ENCODE measurements at places on chromosomes 12 and 14. TPM values are rescaled to one million over a fixed set of nuclear protein-coding genes. Genes with fewer than 3 reads are reported as not detected.

GRCh38 chr12:1978078-1978862, 26.0 kb downstream of the DCP1B start:
- no peak for DNase-seq

DNA sequence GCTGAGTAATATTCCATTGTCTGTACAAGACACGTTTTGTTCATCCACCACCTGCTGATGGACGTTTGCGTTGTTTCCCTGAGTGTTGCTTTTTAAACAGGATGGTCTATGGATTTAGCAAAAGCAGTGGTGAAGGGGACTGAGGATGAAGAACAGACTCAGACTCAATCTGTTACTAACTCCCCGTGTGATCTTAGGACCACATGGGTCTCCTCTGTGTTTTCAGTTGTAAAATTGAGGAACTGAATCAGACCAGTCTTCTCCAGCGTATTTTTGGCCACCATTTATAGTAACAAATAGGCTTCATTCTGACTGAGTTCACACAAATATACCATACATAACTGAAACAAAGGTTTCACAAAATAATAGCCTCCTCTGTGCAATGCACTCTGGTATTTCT, 85.6 kb downstream of the FOXN3 start:
- no peak for DNase-seq

- no peak for DNase-seq
Observed at GRCh38 chr12:120598674-120599463, 17.7 kb upstream of the POP5 start.

Gene LRIG3
- 33.3 TPM for polyA plus RNA-seq

- no peak for DNase-seq
Observed at GRCh38 chr12:8455727-8456360, at the start of gene CLEC6A. CLEC6A (plus strand) TSS chr12:8455962; CDS start chr12:8456112, 150 bp downstream.

GRCh38 chr12:130142736-130143135, 19.5 kb upstream of the FZD10 start:
- no peak for DNase-seq

- no peak for DNase-seq
Observed at GRCh38 chr14:79598339-79598738, 613.0 kb downstream of the DIO2 start.

All from right renal pelvis (tissue), 4 donors.